ENCODE measurements at places on chromosomes 2 and 18. TPM values are rescaled to one million over a fixed set of nuclear protein-coding genes. Genes with fewer than 3 reads are reported as not detected.

The NR4A2 gene
- 0.73 TPM for total RNA-seq

The MATN3 gene
- total RNA-seq = 44.7 TPM

The ZRANB3 gene
- total RNA-seq = 17.2 TPM

The HOXD8 gene
- total RNA-seq = not detected

The C18orf63 gene
- not detected for total RNA-seq

The FTCDNL1 gene
- total RNA-seq = 2.0 TPM

The NAT8 gene
- total RNA-seq = not detected

The ELMOD3 gene
- 18.9 TPM for total RNA-seq

The SERPINB11 gene
- not detected for total RNA-seq

The POTEI gene
- 0.33 TPM for total RNA-seq

The MAB21L4 gene
- total RNA-seq = not detected

The ALPI gene
- total RNA-seq = not detected

The IKZF2 gene
- 4.7 TPM for total RNA-seq

The SERPINB3 gene
- total RNA-seq = 0.25 TPM

The TXNDC2 gene
- not detected for total RNA-seq

The ANKRD53 gene
- 1.0 TPM for total RNA-seq

The ACTG2 gene
- 1.6 TPM for total RNA-seq

The SOS1 gene
- total RNA-seq = 41.3 TPM

The TMEM178A gene
- 5.5 TPM for total RNA-seq

The KCMF1 gene
- total RNA-seq = 81.5 TPM

The NLRC4 gene
- not detected for total RNA-seq

The ARL6IP6 gene
- total RNA-seq = 49.6 TPM

The EDAR gene
- not detected for total RNA-seq

The CIB4 gene
- total RNA-seq = not detected
